Ascending aorta (tissue), 2 donors: ENCODE measurements at places on chromosomes 1 and 21. TPM values are rescaled to one million over a fixed set of nuclear protein-coding genes. Genes with fewer than 3 reads are reported as not detected.

DNA sequence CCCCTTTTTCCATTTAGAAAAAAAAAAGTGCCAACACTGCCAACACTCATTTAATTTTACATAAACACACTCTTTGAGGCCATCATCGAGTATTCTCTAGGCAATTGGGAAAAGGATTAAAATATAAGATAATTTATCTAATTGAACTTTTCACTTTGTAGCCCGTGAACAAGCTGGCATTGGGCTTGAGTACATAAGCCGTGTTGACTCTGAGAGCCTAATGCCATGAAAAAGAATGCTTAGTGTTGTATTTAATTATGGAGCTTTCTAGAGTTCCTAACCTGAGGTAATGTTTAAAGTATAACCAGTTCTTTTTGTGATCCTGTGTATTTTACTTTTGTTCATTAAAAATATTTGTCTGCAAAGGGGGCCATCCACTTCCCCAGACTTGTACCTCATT lies 193.8 kb downstream of the LYPLAL1 start:
- DNase-seq, result no peak

GRCh38 chr1:37947364-37947763 lies 511 bp upstream of the INPP5B start:
- no peak for DNase-seq

GRCh38 chr1:82844911-82845827 lies 1044.4 kb downstream of the ADGRL2 start:
- DNase-seq, result no peak

DNA sequence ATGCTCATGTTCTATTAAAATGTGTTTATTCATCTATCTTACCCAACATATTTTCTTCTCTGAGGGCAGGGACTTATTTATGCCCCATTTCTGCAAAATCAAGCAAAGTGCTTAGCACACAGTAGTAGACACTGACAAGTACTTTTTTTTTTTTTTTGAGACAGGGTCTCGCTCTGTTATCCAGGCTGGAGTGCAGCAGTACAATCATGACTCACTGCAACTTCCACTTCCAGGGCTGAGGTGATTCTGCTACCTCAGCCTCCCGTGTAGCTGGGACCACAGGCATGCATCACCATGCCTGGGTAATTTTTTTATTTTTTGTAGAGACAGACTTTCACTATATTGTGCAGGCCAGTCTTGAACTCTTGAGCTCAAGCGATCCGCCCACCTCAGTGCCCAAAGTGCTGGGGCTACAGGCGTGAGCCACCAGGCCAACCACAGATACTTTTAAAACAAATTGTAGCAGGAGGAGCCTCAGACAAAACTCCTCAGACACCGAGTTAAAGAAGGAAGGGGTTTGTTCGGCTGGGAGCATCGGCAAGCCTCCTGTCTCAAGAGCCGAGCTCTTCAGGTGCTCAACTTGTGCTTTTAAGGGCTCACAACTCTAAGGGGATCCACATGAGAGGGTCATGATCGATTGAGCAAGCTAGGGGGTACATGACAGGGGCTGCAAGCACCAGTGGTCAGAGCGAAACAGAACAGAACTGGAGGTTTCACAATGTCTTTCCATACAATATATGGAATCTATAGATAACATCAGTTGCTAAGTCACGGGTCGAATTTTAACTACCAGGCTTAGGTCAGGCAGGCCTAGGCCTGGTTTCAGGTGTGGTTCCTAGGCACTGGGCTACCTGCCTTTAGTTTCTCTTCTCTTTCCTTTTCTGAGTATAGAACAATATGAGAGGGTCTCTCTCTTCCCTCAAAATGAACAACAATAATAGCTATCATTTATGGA lies 5.7 kb upstream of the TMEM167B start:
- DNase-seq, result no peak

GRCh38 chr1:160570840-160571239 lies 8.5 kb downstream of the CD84 start:
- DNase-seq, result no peak

The WNT4 gene
- not detected for total RNA-seq
